AML-193 (cell line): ENCODE measurements at places on chromosomes 11 and 22.

GRCh38 chr11:134120921-134121526, 52.2 kb downstream of the JAM3 start:
- no peak for DNase-seq

DNA sequence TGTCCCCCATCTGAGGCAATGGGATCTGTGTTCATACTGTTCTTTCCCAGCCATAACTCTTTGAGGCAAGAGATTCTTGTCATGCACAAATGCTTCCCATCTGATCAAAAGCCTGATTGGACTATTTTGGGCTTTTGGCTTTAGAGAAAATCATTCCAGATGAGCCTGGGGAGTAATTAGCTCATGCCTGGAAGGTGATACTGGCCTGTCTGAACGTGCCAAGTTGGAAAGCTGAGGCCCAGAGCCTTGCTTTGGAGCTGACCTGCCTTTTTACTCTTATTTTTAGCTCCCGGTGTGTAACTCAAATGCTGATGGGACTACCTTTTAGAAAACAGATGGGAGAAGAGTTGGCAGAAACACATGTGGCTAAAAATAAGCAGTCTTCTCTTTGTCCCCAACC, 105.0 kb downstream of the DBX1 start:
- DNase-seq: no peak

- DNase-seq: peak; percentile 89
Observed at GRCh38 chr11:67505605-67506396, 638 bp upstream of the PITPNM1 start.

- DNase-seq: no peak
Observed at GRCh38 chr11:32079553-32079952, 11.3 kb upstream of the RCN1 start.

DNA sequence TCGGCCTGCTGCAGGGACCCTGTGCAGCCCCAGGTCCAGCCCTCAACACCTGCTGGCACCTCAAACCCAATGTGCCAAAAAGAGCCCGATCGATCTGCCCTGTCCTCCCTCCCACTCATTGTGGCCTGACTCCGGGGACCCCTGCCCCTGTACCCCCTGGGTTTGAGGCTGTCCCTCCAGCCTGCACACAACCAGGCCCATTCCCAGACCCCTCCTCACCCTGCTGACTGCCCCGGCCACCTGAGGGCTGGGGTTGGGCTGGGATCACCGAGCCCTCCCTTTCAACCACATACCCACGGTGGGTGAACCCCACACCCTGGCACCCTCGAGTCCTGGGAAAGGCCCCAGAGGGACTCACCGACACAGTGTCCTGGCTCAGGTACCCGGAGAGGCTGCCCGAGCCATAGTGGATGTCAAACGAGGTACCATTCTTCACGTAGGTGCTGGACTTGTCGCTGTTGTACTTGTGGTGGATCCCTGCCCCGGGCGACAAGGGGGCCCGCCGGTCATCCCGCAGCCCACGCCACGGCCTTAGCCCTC, 5.0 kb downstream of the CTSD start:
- DNase-seq: no peak
